ENCODE measurements at places on chromosomes 3 and 15. TPM values are rescaled to one million over a fixed set of nuclear protein-coding genes. Genes with fewer than 3 reads are reported as not detected.

DNA sequence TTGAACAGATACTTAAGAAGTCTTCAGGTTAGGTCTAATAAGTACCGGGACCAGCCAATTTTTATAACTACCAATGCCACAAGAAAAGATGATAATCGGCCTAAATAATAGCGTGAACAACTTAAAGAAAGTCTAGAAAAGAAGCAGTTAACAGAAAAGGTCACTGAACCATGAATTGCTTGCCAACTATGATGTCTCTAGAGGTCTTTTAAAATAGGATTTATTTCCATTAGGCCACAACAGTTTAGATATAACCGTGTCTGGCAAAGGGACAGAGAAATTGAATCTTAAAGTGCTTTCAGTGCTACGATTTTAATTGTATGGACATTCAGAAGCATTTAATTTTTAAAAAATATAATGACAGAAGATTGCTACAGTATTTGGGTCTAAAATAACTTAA lies 1070.4 kb downstream of the ROBO1 start:
- no peak for DNase-seq

- no peak for DNase-seq
Measured at GRCh38 chr15:65219137-65219536, 7.9 kb upstream of the CILP start.

GRCh38 chr3:195084746-195085145 lies 186.2 kb downstream of the XXYLT1 start:
- no peak for DNase-seq

Gene C15orf61
- total RNA-seq: 4.7 TPM

Gene TGM5
- 0.07 TPM for total RNA-seq

Gene ROPN1B
- not detected for total RNA-seq

GRCh38 chr15:65841121-65841930 lies 28.0 kb upstream of the RAB11A start:
- DNase-seq: no peak

- DNase-seq: no peak
Measured at GRCh38 chr15:99485153-99485961, 80.4 kb upstream of the MEF2A start.

Gene IMPG2
- 0.05 TPM for total RNA-seq

Gene GPR27
- total RNA-seq: 1.0 TPM

Gene BFSP2
- total RNA-seq: not detected

GRCh38 chr15:88252441-88252840 lies 4.1 kb downstream of the NTRK3 start:
- no peak for DNase-seq

DNA sequence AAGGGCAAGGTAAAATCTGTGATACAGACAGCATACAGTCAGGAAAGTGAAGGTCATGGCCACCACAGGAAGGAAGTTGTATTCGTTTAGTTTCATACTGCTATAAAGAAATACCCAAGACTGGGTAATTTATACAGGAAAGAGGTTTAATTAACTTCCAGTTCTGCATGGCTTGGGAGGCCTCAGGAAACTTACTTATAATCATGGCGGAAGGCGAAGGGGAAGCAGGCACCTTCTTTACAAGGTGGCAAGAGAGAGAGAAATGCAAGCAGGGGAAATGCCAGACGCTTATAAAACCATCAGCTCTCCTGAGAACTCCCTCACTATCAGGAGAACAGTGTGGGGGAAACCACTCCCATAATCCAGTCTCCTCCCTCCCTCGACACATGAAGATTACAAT lies 353.7 kb upstream of the SEMA6D start:
- no peak for DNase-seq

- no peak for DNase-seq
Measured at GRCh38 chr15:79994615-79995014, 23.6 kb upstream of the BCL2A1 start.

Gene GOLGA8T
- not detected for total RNA-seq

DNA sequence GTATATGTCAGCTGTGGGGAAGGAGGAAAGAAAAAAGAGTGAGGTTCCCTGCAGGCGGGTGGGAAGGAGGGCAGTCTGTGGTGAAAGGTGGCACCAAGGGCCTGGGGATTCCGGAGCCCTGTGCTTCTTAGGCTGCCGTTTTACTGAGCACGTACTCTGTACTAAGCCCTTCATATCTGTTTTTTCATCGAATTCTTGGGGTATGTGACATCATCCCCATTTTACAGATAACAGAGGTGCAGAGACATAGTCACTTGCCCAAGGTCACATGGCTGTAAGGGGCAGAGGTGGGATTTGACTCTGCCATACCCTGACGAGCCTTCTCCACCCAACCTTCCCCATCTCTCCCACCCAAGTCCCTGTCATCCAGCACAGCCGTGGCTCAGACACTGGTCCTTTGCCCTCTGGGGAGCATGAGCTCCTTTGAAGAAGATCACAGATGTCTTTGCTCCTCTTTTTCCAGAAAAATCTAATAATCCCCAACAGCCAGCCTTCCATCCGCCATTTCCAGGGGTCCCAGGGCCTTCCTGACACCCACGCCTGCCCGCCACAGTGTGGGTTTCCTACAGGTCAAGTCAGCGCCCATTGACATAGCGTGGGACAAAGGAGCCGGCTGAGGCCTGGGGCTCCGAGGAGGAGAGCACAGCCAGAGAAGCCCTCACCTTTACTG lies 24.2 kb downstream of the CYP11A1 start:
- DNase-seq: no peak

Gene TMEM40
- not detected for total RNA-seq

Gene GPR160
- 3.6 TPM for total RNA-seq

Gene TSPAN3
- 43.0 TPM for total RNA-seq

DNA sequence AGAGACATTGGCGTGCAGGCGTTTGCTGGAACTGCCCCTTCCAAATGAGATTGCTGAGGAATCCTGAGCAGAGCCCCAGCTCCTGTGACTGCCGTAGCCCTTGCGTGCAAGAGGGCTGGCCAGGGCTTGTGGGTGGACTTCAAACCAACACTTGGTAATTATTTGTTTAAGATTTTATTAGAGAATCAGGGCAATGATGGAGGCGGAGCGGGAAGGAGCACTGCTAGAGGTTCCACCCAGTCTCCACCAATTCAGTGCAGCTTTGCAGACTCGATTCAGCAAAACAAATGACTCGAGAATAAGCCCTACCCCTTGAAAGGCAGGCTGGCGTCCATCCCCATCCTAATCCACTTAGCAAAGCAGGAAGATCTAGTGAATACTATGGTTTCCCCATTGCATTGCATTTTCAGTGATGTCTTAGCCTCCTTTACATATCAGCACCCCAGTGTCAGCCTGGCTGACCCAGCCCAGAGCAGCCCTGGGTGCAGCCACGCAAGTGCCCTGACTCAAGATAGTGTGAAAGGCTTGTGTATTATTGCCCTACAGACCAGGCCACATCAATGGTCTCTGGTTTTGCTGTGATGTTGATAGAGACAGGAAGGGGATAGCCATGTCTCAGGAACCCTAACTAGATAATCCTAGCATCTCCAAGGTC lies 26.0 kb downstream of the GLDN start:
- no peak for DNase-seq

GRCh38 chr15:69450968-69451695 lies 1.5 kb upstream of the RPLP1 start:
- no peak for DNase-seq

Gene MST1R
- total RNA-seq: 1.5 TPM

DNA sequence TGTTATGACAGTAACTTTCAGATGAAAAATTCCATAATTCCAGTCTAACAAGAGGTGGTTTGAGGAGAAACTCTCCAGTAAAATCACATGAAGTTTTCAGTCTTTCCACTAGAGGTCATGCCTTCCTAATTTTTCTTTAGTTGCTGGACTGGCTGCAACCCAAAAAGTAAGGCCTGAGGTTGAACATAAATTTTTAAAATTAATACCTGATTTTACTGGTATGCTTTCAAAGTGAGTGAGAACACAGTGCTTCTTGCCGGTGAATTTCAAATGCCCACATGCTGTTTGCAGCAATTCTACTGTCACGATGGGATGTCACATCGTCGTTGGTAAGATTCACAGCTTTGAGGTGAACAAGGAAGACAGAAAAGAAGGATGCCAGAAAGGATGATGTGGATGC lies 89.0 kb upstream of the FGF12 start:
- DNase-seq: peak; percentile 68

Gene HRG
- total RNA-seq: not detected

DNA sequence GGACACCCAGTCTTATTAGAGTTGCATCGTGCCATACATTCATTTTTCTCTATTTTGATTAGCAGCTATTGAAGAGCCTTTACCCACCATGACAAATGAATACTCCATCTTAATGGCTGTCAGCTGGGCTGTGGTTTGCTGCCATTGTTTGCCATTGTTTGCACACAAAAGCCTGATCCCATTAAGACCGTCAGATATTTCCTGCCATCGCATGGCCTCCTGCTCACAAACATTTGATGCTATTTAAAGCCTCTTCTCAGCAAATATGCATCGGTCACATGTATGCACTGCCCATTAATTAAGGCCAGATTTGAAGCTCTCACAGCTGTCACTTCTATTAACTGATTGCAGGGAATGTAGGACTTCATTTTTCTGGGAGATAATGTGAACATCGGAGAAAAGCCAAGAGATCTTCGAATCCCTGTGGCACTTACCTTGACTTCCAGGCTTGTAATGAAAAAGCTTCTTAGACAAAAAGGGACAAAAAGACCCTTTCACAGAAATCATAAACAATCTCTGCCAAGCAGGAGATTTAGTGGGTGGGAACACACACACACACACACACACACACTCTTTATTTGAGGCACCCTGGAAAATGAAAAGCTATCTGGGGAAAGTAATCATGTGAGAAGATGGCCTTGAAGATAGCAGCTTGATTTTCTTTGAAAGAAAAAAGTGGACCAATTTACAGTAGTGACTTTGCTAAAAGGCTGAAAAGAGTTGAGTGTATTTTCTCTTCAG lies 175.4 kb upstream of the NR2E3 start:
- DNase-seq: no peak

DNA sequence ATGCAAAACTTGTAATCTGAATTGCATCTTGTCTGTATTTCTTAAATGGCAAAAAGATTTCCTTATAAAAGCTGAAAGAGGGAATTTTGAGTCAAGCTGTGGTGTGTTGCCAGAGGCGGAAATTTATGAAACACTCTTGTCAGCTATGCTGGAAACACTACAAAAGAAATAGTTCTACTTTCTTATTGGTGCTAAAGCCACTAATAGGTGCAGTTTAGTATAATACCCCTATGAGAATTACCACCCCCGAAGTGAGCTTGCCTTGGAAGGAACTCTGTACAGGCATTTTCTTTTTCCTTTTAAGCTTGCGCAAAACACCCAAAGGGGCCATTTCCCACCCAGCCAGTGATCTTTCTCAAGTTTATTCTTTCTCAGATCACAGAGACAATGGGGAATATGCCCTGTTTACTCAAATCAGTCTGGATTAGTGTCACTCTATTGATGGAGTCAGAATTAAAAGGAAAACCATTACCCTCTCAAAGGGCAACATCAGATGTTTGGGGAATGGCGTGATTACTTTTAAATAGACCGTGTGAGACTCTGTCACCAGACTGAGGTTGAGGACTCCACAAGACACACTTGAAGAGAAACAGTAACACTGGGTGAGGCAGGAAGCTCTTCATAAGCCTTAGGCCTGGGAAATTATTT lies 166.0 kb downstream of the TP63 start:
- DNase-seq: no peak

DNA sequence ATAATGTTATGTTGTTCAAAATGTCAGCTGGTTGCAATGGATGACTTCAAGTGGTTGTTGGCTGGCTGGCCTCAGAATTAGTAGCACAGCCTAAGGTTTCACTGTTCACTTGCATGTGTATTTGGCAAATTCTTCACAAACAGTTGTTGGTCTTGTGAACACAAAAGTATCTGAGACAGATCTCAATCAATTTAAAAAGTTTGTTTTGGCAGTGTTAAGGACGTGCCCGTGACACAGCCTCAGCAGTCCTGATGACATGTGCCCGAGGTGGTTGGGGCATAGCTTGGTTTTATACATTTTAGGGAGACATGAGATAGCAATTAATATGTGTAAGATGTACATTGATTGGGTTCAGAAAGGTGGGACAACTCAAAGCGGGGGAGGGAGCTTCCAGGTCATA lies 436.0 kb downstream of the AGBL1 start:
- DNase-seq: no peak

DNA sequence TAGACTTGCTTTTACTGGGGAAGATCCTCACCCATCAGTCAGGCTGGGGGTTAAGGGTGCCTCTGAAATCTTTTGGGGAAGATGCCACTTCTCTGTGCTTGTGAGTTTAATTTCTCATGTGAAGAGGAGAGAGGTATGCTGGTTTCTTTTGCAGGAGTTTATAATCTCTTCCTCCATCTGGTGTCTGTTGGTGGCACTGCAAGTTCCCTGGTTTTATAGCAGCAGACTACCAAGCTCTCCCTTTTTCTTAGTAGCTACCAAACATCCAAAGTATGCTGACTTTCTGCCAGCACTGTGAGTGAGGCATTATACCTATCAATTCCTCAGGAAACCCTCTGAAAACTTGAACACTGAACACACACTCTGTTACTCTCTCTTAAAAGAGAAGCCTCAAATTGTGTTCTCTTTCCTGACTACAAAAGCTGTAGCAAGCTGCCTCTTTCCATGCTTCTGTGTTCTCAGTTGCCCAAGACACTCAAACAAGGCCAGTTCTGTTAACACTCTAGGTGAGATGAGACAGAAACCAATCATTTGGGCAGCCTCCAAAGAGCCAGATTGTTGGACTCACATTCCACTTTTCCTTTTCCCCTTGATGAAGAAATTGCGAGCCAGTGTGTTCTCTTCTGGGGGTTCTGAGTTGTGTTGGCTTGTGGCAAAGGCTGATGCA lies 299.5 kb downstream of the GAP43 start:
- no peak for DNase-seq

GRCh38 chr15:58715266-58715917 lies 34.1 kb downstream of the ADAM10 start:
- no peak for DNase-seq

DNA sequence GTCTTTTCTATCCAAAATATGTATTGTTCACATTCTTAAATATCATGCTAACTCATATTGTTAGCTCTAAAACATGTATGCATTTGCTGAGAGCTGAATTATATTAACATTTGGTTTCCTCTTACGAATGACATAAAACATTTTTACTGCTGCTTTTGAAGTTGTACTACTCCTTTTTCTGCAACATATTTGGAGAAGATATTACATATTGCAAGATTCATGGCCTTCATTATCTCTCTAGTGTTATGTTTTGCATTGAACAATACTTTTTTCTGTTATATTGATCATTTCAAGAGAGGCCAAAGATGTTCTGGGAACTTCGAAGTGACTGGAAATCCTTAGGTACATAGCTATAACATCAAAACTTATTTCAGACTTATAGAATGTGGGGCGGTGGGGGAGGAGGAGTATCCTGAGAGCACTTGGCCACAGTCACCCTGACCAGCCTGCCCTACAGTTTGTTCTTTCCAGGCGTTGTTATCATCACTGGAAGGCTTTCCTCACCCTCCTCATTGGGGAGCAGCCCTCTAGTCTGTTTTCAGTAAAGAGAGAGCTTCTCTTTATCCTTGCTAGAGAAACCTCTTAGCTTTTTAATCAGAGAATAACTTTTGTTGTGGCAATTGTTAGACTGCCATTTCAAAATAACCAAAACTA lies 868.6 kb downstream of the OTOL1 start:
- no peak for DNase-seq

Gene SYNM
- total RNA-seq: 0.79 TPM

- no peak for DNase-seq
Measured at GRCh38 chr15:69304182-69304545, 5.5 kb downstream of the PAQR5 start.

GRCh38 chr3:115822579-115822978 lies 199.3 kb downstream of the GAP43 start:
- DNase-seq: no peak

Data from activated CD4-positive, alpha-beta T cell treated with anti-CD3 and anti-CD28 coated beads, Interleukin-2, amount 10 ng/mL, durations not matched to agents 24 days and 14 days (primary cell).